ENCODE measurements at places on chromosomes 13 and 19.

DNA sequence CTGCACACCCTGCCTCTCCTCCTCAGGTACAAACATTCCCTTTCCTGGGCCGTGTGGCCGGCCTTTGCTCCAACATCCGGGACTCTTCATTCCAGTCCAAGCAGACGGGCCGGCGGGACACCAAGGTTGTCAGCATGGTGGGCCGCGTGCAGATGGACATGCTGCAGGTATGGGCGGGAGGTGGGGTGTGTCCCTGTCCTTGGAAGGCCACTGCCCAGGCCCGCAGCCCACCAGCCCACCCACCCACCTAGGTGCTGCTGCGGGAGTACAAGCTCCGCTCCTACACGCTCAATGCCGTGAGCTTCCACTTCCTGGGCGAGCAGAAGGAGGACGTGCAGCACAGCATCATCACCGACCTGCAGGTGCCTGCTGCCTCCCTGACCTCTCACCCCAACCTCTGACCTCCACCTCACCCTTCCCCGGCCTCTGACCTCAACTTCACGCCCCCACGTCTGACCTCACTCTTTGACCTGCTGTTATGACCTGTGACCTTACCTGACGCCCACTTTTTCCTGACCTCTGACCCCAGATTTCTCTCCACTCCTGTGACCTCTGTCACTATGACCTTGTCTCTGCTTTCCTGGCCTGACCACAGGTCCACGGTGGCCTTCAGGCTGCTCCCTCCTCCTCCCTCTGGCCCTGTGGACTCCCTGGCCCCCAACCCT is 12.4 kb upstream of the SPIB start:
- no peak for DNase-seq

DNA sequence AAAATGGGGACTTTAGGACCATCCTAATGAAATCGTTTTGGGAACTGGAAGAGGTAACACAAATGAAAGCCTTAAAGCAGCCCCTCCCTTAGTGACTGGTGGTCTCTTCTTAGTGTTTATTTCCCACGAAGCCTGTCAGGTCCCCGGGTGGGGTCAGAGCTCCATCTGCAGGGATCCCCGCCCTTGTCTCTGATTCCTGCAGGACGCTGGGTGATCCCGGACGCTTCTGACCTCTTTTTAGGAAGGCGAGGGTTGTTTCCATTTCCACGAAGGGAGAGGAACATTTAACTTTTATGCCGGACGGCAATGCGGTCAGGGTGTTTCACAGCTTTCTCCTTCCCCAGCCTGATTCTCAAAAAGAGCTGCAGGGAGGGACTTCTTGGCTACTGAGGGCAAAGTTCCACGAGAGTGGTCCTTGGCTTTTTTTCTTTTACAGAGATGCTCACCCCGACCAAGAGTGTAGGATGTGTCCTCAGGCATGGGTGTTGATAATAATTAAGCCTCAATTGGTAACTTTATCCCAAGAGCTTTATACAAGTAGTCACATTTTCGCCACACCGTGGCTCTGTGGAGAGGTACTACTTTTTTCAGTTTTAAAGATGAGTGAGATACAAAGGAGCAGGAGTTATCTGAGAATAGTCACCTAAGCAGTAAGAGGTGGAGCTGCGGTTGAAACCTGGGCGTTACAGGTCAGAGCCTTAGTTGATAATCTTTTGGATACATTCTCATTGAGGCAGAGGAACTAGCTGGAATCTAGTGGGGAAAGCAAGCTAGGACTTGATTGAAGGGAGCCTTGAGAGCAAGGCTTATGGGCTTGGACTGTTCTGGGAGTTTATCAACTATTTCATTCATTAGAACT is 813 bp downstream of the ZNF284 start:
- no peak for DNase-seq

DNA sequence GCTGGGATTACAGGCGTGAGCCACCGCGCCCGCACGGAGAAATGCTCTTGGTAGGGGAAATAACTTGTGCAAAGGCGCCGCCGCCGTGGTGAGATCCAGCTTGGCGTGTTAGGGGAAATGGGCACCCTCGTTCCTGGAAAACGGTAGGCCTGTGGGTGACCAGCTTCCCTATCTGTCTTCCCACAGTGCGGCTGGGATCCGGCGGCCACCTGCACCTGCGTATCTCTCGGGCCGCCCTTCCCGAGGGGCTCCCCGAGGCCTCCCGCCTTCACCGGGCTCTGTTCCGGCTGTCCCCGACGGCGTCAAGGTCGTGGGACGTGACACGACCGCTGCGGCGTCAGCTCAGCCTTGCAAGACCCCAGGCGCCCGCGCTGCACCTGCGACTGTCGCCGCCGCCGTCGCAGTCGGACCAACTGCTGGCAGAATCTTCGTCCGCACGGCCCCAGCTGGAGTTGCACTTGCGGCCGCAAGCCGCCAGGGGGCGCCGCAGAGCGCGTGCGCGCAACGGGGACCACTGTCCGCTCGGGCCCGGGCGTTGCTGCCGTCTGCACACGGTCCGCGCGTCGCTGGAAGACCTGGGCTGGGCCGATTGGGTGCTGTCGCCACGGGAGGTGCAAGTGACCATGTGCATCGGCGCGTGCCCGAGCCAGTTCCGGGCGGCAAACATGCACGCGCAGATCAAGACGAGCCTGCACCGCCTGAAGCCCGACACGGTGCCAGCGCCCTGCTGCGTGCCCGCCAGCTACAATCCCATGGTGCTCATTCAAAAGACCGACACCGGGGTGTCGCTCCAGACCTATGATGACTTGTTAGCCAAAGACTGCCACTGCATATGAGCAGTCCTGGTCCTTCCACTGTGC is 2.4 kb downstream of the GDF15 start:
- peak; percentile 94 for DNase-seq

DNA sequence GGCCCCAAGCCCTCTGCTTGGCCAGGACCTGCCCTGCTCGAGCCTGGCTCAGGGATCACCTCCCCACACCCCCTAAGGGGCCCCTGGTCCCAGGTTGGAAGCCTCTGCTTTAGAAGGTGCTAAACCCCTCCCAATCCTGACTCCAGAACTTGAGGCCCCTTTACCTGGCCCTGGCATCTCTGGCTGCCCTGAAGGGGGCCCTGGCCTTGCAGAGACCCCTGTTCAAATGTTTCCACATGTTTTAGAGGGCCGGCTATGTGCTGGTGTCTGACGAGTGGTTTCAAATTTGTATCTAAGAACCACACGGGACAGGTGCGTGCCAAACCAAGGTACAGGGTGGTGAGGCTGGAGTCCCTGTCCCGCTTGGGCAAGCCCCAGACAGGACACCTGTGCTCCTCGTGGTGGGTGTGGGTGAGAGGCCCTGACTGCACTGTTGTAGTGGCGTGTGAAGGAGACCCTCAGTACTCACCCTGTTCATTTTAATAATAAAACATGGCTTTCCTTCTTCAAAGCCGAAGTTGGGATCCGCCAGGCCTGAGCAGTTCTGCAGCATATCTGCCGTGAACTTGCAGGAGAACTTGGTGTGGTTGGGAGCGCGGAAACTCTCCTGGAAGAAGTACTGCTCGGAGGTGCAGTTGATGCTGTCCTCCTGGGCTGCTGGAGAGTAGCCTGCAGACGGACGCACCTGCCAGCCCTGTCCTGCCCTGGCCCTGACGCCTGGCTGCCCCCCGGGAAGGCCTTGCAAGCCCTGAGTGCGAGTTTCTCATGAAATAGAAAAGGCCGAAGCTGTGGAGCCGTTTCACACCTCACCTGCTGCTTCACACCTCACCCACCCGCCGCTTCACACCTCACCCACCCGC is 5.4 kb downstream of the ATP4B start:
- no peak for DNase-seq

DNA sequence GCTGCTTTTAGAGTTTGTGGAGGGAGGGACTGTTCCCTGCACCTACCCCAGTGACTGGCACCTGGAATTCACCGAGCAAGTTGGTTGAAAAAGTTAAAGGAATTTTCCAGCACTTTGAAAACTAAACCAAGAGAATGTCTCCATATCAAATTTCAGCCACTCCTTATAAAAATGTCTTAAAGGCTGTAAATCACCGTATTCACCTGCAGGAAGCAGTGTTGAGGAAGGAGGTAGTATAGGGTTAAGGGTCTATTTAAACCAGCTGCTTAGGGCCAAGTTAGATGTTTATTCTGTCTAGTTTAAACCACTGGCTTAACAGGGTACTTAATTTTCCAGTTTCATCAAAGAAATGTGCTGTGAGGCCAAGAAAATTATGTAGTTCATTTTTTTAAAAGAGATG is 3.8 kb upstream of the RAB20 start:
- no peak for DNase-seq

DNA sequence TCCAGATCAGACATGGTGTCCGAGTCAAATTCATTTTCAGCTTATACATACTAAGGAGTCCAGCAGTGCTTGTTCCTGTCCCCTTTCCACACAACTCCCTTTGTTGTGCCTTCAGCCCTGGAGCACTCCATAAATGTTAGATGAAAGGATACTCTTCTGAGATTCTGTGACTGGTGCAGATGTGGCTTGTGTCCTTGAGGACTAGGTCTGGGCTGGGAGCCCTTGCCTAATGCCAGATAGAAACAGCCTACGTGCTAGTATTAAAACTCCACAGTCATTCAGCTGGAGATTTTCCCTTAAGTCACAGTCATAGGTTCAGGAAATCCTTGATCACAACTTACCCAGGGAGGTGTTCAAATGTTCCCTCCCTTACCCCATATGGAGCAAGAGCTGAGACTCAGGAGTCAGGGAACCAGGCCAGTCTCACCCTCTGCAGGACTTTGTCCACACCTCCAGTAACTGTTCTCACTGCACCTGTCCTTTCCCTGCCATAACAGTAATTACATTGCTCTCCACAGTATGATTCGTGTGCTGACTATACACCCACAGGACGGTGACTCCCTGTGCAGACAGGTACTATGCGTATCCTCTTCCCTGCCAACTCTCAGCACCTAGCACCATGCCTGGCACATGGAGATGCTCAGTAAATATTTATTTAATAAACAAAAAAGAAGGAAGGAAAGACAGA is 15.5 kb upstream of the SERPINE3 start:
- no peak for DNase-seq

- no peak for DNase-seq
Measured at GRCh38 chr13:63457186-63457585, 2041.5 kb upstream of the PCDH20 start.

- DNase-seq, result no peak
Measured at GRCh38 chr19:14028901-14029300, 953 bp downstream of the RLN3 start.

DNA sequence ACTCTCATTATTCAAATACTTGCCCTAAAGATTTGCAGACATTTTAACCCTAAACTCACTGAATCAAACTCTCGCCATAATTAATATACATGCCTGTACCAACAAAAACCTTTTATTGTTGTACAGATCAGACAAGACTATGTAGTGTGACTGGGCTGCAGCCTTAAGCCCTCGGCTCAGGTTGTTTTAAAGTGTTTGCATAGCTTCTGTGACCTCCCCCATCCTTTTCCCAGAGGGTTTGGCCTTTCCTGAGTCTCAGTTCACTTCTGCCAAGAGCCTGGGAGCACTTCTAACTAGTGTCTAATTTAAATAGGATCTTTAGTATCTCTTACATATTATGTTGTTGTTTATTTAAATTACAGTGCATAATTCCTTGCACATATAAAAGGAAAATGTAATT is 158.2 kb downstream of the HS6ST3 start:
- no peak for DNase-seq

- DNase-seq, result no peak
Measured at GRCh38 chr13:113051641-113052040, 54.0 kb upstream of the F7 start.

GRCh38 chr19:17778251-17778967 is 16.5 kb upstream of the B3GNT3 start:
- peak; percentile 35 for DNase-seq

DNA sequence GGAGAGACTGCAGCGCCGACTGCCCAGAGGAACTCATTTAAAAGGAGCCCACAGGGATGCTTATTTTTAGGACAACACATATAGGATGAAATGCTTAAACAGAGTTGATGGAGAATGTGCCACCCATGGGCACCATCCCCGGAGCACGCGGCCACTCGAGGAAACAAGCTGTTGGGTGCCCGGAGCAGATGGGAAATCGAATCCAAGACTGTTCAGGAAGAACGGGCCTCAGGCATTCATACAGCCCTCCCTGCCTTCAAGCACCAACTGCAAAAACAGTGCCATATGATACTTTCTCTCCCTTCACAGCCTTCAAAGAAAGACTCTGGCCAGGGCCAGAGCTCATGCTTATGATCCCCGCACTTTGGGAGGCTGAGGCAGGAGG is 40.2 kb downstream of the RAB20 start:
- no peak for DNase-seq

DNA sequence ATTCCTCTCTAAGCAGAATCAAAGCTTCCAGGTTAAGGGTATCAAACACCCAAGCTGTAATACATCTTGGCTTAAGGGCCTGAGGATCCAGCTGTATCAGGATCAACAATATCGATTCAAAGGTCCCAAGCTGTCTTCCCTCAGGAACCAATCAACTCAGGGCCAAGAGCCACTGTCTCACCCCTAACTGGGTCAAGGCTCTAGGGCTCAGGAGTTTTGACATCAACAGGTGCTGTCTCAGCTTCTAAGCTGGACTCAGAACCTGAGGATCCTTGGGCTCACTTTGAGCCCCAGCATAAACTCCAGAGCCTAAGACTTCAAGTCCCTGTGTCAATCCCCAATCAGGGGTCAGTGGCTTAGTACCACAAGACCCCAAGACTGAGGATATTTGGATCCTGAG is 917 bp downstream of the FBXW9 start:
- DNase-seq, result no peak

DNA sequence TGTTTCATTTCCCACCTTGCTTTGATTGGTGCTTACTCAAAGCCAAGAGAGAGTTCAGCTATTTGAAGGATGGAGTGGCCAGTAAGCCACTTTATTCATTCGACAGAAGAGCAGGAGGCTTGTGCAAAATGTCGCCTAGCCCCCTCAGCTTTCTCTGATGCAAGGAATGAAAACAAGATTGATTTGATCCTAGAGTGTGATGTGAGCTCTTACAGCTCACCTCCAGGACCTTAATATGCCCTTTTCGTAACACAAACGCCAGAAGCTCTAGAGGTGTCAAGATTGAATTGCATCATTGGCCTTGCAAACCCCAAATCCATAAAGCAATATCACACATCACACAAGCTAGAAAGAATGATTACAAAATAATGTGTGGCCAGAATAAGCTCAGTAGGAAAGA is 36.4 kb downstream of the TEX29 start:
- no peak for DNase-seq

GRCh38 chr13:102709536-102709935 is 14.7 kb upstream of the METTL21C start:
- DNase-seq, result no peak

DNA sequence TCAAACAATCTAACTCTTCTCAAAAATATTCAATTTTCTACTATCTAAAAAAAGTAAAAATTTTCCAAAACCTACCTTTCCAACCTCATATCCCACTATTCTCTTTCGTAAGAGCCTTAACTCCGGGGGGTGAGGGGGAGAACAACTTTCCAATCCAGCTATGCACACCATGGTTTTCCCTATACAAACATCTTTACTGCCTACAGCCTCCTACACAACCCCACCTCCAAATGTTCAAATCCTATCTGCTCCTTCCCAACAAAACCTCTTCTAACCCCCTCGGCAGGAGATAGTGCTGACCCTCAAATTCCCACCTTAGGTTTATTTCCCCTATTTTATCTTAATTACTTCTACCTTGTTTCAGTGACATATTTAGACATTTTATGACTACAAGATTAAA is 102.0 kb downstream of the DIAPH3 start:
- DNase-seq, result no peak
